ENCODE measurements at places on chromosomes 5 and 9.

DNA sequence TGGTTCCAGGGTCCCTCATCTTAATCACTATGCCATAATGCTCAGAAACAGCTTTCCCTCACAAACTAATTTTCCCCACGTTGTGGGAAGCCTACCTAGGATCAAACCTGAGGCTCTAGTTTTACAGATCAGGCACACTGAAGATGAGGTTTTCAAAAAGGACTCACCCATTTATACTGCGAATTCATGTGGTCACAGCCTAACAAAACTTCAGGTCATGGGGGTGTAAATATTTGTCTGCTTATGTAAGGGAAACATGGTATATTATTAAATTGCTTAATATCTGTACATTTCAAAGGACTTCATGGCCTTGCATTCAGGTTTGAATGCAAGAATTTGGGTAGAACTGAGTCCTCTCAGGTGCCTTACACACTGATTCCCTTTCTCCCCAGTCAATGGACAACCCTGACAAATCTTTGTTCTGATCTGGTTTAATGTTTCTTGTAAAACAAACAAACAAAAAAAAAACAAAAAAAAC, 12.1 kb downstream of the ZFAND5 start:
- DNase-seq = no peak

DNA sequence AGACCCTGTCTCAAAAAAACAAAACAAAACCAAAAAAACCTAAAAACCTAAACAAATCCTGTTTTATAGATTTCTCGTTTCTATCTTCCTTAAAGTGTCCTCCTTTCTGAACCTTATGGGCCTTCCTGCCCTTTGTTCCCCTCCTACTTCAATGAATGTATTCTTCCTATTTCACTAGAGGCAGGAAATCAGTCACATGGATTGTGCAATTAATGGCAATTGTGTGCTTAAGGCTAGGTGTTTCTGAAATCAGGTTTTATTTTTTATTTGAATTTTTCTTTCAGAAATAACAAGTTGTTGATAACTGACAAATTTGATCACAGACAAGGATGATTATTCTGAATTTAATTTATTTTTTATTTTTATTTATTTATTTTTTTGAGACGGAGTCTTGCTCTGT, 220.6 kb upstream of the SEMA6A start:
- DNase-seq = no peak

- DNase-seq = no peak
Measured at GRCh38 chr9:116658265-116658664, 28.8 kb upstream of the TRIM32 start.

DNA sequence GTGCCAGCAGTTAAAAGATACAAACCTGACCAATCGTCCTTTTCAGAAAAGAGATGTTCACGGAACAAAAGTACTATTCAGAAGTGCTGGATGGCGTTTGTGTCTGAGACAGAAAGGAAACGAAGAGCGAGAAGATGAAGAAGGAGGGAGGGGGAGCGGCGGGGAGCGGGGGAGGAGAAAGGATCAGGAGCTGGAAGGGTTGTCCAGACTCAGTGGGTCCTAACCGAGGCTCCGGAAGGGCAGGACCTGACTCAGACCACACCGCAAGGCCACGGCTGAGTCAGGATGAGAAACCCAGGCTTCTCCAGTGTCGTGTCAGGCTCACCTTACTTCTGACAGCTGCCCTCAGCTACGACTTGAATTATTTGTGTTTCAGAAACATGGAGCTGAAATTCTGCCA, 46.2 kb downstream of the PAX5 start:
- no peak for DNase-seq

GRCh38 chr5:108529381-108529780, 147.5 kb upstream of the FBXL17 start:
- no peak for DNase-seq

- no peak for DNase-seq
Measured at GRCh38 chr9:135536216-135536615, 9.7 kb upstream of the OBP2A start.

DNA sequence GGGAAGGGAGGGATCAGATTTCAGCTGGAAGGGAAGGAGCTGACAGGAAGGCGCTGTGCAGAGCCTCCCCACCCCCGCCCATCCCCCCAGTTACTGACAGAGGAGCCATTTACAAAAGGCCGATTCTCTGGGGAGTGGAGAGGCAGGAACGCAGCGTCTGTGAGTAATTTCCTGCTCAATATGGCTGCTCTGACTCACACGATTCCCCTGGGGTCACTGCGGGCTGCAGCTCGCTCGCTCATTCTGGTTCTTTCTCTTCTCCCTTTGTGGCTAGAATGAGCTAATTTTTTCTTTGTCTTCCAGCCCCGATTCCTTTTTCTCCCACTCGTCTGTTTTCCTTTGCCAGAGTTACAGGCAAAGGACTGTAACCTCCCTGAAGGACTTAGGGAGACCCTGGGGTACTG, 28.8 kb downstream of the PTPA start:
- peak; percentile 59 for DNase-seq

GRCh38 chr5:176381423-176381822, 7.0 kb downstream of the NOP16 start:
- no peak for DNase-seq

DNA sequence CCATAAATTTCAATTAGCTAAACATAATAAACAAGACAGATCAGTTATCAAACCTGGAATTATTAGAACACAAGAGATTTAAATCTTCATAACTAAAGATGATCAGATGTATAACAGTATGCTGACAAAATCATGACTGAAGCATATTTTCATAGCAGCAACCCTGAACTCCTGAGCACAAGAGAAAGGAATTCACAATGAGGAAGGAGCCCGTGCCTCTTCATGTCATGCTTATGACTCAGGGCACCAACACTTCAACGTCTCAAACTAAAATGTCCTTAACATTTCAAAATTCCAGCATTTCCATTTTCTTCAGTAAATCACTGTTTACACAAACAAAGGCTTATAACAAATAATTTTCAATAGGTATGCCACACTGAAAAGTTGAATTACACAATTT, 6.7 kb downstream of the AP3B1 start:
- DNase-seq = no peak

GRCh38 chr9:134716067-134716466, 74.5 kb downstream of the COL5A1 start:
- no peak for DNase-seq

DNA sequence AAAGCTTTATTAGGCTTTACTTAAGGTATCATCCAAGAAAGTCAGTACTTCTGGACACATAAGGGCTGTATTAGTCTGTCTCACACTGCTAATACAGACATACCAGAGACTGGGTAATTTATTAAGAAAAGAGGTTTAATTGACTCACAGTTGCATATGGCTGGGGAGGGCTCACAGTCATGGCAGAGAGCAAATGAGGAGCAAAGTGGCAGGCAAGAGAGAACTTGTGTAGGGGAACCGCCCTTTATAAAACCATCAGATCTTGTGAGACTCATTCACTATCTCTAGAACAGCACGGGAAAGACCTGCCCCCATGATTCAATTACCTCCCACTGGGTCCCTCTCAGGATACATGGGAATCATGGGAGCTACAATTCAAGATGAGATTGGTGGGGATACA, 49.2 kb upstream of the SLC44A1 start:
- no peak for DNase-seq

- no peak for DNase-seq
Measured at GRCh38 chr9:81824802-81825730, 103.2 kb upstream of the SPATA31D4 start.

DNA sequence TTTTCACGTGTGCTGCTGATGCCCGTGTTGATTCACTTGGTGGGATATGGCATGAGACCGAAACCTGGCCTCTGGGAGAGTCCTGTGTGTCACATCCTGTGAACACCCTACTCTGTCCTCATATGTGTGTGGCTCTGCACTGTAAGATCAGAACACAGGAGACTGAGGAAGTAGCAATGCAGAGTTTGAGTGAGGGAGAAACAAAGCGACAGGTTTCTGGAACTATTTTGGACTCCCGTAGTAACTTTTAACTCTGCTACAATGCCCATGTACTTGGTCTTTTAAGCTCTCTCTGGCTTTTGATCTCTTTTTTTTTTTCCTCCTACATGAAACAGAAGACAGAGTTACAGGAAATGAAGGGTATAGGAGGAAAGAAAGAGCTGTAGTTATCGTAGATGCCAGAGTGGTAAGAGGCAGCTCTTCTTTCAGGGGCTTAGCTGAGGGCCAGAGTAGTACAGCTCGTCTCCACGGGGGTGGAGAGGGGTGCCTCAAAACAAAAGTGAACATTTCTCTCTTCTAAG, 26.6 kb downstream of the GRAMD2B start:
- DNase-seq = peak; percentile 21

DNA sequence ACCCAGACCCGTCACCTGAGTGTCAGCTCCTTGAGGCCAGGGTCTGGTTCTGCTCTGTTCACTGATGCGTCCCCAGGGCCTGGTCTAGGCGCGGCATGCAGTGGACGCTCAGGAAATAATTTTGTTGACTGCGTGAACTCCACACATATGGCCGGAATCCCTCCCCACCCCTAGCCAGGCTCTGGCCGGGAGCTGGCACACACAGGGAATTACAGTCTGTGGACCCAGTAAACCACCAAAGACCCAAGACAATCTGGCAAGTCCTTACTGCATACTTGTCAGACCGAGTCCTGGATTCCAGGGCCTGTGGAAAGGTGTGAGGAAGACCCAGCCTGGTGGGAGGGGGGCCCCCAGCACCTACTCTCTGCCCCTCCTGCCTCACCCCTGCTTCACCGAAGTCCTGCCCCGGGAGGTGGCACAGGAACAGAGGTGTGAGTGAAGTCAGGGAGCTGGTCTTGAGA, 113.0 kb upstream of the IER5L start:
- DNase-seq = no peak

DNA sequence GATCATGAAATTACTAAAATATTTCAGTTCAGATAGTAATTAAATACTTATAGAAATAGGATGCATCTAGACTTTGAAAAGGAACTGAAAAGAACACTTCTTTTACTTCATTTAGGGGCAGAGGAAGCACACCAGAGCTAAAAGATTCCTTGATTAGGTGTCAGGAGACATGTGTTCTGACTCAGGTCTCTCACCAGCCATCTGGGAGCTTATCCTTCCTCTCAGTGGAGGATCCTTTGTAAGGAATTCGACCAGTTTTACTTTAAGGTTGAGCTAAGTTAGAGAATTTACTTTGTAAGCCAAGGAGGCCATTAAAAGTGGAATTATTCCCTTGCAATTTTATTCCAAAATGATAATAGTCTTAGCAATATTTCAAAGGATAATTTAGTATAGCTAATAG, 16.7 kb downstream of the VCAN start:
- no peak for DNase-seq

- no peak for DNase-seq
Measured at GRCh38 chr5:39794513-39795210, 369.9 kb upstream of the DAB2 start.

DNA sequence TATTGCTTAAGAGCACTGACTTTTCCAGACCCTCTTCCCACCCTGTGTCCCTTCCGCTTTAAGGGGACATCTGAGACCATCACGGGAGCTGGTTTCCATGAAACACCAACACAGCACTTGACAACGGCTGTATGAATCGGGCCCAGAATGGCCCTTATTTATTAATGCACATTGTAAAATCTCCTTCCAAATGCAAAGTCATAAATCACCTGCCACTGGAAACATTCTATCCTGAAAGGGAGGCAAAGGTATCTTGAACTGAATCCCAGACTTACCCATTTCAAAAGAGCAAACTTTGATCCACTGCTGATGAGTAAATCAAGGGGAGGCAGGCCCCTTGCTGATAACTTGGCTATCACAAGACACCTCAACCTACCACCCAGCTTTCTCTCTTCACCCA, 37.4 kb downstream of the SHB start:
- no peak for DNase-seq

- DNase-seq = no peak
Measured at GRCh38 chr9:98755006-98755618, 41.2 kb downstream of the ANKS6 start.

GRCh38 chr5:138935466-138935865, 60.3 kb upstream of the LRRTM2 start:
- DNase-seq = no peak

DNA sequence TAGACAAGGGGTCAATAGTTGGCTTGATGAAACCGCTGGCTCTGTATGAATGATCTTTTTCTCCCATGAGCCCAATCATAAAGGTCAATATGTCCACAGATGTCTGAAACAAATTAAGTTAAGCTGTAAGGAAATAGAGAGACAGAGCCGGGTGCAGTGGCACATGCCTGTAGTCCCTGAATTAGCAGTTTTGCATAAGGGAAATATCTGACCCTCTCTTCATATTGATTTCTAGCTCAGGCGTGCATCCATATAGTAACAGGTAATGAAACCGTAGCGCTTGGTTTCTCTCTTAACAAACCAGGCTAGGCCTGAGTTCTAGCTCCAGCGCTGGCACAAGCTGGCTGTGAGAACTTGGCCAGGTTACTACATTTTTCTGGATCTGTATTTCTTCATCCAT, 118.1 kb upstream of the ERCC6L2 start:
- DNase-seq = no peak

DNA sequence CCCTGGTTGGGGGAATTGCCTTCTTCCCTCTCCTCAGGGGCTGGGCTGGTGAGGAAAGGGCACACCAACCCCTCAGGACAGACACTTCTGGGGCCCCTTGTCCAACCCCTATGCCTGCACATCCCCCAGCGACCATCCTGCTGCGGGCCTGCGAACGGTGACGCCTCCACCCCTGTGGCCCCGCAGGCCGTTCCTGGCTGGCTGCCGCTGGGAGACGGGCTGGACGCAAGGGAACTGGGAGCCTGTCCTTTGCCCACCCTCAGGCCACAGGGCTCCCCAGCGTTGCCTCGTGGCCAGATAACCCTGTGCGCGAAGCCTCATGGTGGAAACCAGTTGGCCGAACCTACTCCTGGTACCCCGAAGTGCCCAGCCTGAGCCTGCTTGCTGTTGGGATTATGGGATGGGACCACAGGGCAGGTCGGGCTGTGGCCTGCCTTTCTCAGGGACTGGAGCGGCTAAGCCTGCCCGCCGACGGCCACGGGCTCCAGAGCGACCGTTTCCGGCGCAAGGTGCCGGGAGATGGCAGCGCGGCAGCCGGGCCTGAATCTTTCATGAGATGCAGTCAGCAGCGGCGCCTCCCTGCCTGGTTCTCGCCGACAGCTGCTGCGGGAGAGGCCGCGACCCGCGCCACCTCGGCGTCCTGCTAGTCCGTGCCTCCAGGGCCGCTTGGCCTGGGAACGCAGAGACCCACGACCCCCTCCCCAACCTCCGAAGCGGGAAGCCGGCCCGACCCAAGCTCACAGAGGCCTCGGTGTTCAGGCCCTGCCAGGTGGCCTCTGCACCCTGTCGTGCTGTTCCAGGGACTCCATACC, 6.5 kb upstream of the PITX1 start:
- no peak for DNase-seq

DNA sequence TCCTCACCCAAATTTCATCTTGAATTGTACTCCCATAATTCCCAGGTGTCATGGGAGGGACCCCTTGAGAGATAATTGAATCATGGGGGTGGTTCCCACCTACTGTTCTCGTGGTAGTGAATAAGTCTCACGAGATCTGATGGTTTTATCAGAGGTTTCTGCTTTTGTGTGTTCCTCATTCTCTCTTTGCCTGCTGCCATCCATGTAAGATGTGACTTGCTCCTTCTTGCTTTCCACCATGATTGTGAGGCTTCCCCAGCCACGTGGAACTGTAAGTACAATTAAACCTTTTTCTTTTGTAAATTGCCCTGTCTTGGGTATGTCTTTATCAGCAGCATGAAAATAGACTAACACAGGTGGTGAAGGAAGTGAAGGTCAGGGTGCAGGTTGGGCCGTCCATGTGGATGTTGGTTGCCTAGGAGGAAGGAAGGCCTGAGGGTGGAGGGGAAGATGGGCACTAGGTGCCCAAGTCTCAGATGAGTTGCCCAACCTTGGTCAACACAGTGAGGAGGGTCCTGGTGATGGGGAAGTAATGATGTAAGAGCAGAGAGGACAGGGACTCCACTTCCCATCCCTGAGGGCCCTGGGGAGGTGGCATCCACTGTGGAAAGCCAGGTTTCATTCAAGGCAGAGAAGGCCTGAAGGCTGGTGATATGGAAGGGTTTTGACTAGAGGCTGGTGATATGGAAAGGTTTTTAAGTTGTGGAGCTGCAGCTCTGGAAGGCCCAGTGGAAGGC, 92.6 kb downstream of the HSPA4 start:
- no peak for DNase-seq
